Bladder microvascular endothelial cell (primary cell): ENCODE measurements at places on chromosomes 7 and 10. TPM values are rescaled to one million over a fixed set of nuclear protein-coding genes. Genes with fewer than 3 reads are reported as not detected.

Gene PRSS1
- total RNA-seq: not detected in 2 replicates

Gene SEC61A2
- 2.6 and 6.5 TPM in 2 replicates for total RNA-seq

Gene TRPV5
- total RNA-seq: not detected in 2 replicates

Gene NRP1
- 121 and 165 TPM in 2 replicates for total RNA-seq

Gene ALOX5
- total RNA-seq: 0.13 TPM in 1 of 2 replicates, not detected in the other

Gene DPYSL4
- 7.9 and 17.7 TPM in 2 replicates for total RNA-seq

Gene PKD2L1
- total RNA-seq: not detected in 2 replicates

Gene PAX4
- not detected in 2 replicates for total RNA-seq

Gene CALHM1
- not detected in 2 replicates for total RNA-seq

Gene AKR1C3
- 35.9 and 102 TPM in 2 replicates for total RNA-seq

Gene TLL2
- 0.06 TPM in 1 of 2 replicates, not detected in the other for total RNA-seq

Gene ELN
- total RNA-seq: 0.81 and 95.7 TPM in 2 replicates

Gene ARHGEF35
- total RNA-seq: 0.06 and 0.32 TPM in 2 replicates

Gene GDF2
- not detected in 2 replicates for total RNA-seq

Gene TMEM140
- total RNA-seq: 36.8 and 78.5 TPM in 2 replicates
